ENCODE measurements at places on chromosomes 13 and 19. TPM values are rescaled to one million over a fixed set of nuclear protein-coding genes. Genes with fewer than 3 reads are reported as not detected.

C13orf42 gene
- not detected for total RNA-seq

AXL gene
- total RNA-seq, result 218 TPM

PRODH2 gene
- not detected for total RNA-seq

SIGLEC5 gene
- total RNA-seq, result not detected

- no peaks in the 10 kb centered on the region for H3K36me3 ChIP-seq
- no peak for DNase-seq
- no peaks in the 10 kb centered on the region for H3K27me3 ChIP-seq
Measured at GRCh38 chr13:110944121-110944967, 29.5 kb upstream of the ANKRD10 start.

- no peak for DNase-seq
- peak overlapping the region; percentile 33 for H3K4me3 ChIP-seq
- H3K4me1 ChIP-seq, result peaks cover 59% of the 10 kb centered on the region
- no peaks in the 10 kb centered on the region for H3K27me3 ChIP-seq
Measured at GRCh38 chr19:10766671-10767201, 48.9 kb downstream of the DNM2 start.

GRCh38 chr13:41944229-41944628 is 16.7 kb downstream of the VWA8 start:
- peaks cover 3% of the 10 kb centered on the region for H3K4me1 ChIP-seq
- no peak for DNase-seq
- peaks cover 24% of the 10 kb centered on the region for H3K36me3 ChIP-seq
- H3K27me3 ChIP-seq, result no peaks in the 10 kb centered on the region
- H3K27ac ChIP-seq, result no peak overlapping the region

GRCh38 chr13:112668924-112669323 is 20.9 kb upstream of the ATP11A start:
- H3K36me3 ChIP-seq, result no peaks in the 10 kb centered on the region
- peak; percentile 63 for DNase-seq
- no peak overlapping the region for H3K4me3 ChIP-seq
- no peaks in the 10 kb centered on the region for H3K4me1 ChIP-seq

DNA sequence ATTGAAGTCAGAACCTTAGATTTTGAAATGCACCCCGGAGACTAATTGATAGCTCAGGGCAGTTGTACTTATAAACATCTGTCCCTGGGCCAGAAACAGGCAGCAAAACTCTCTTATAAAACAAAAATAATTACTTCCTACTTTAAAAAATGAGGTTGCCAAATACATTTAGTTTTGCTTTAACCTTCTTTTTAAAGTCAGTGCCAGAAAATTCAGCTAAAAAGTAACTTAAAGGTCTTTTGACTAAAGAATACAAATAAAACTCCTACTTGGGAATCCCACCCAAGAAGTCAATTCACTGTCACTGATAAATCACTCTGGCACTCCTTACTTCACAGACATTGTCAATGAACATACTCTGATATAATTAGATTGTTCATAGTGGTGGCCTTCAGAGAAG is 60.7 kb downstream of the DOCK9 start:
- no peak overlapping the region for H3K4me3 ChIP-seq
- H3K27ac ChIP-seq, result no peak overlapping the region
- no peaks in the 10 kb centered on the region for H3K4me1 ChIP-seq
- H3K27me3 ChIP-seq, result no peaks in the 10 kb centered on the region

DNA sequence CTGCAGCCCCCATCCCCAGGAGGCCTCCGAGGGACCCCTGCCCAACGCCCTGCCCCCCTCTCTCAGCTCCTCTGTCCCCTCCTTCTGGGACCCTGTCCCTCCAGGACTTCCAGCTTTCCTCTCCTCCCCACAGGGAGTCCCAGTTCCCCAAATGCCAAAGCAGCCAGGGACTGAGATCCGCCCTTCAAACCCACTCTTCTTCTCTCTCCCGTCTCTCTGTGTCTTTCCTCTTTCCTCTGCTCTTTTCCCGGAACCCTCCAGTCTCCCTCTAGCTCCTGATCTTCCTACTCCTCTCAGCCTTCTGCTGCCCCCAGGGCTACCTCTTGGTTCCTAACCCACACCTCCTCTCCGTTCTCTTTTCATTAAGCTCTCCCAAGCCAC is 377 bp downstream of the CA11 start:
- H3K36me3 ChIP-seq, result no peaks in the 10 kb centered on the region
- H3K4me3 ChIP-seq, result peak overlapping the region; percentile 82
- H3K27me3 ChIP-seq, result no peaks in the 10 kb centered on the region
- no peak for DNase-seq
- H3K4me1 ChIP-seq, result peaks cover 30% of the 10 kb centered on the region
- H3K27ac ChIP-seq, result peak overlapping the region; percentile 86

- H3K4me1 ChIP-seq, result no peaks in the 10 kb centered on the region
- H3K27me3 ChIP-seq, result peaks cover 23% of the 10 kb centered on the region
- no peak for DNase-seq
- H3K27ac ChIP-seq, result no peak overlapping the region
- peaks cover 3% of the 10 kb centered on the region for H3K36me3 ChIP-seq
Measured at GRCh38 chr13:103153466-103153865, 87.2 kb upstream of the SLC10A2 start.

GRCh38 chr13:92769046-92769445 is 457.6 kb upstream of the GPC6 start:
- H3K4me3 ChIP-seq, result no peak overlapping the region
- H3K27ac ChIP-seq, result no peak overlapping the region
- DNase-seq, result no peak
- H3K36me3 ChIP-seq, result peaks cover 2% of the 10 kb centered on the region
- no peaks in the 10 kb centered on the region for H3K4me1 ChIP-seq

DNA sequence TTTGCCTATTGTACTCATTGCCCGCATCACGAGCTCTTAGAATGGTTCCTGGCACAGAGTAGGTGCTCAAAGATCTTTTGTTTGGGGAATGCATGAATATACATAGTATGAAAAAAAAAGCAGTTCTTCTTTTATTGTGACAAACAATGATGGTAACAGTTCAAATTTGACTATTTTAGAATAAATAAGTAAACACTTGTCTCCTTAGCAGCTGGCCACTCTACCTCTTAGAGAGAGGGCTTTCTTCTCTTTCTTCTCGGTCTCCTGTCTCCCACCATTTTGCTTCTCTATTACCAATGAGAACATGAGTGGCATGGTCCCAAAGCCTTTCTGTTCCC is 639 bp upstream of the SLAIN1 start:
- H3K27me3 ChIP-seq, result peaks cover 44% of the 10 kb centered on the region
- peaks cover 5% of the 10 kb centered on the region for H3K4me1 ChIP-seq
- no peaks in the 10 kb centered on the region for H3K36me3 ChIP-seq
- H3K27ac ChIP-seq, result no peak overlapping the region

All from chondrocyte (in vitro differentiated cells).